ENCODE measurements at places on chromosomes 12 and 14.
A peak's percentile ranks its signal among the peaks of the same experiment; 100 is the strongest.

GRCh38 chr12:116717466-116718437, 20.1 kb downstream of the SPRING1 start:
- no peak for DNase-seq

DNA sequence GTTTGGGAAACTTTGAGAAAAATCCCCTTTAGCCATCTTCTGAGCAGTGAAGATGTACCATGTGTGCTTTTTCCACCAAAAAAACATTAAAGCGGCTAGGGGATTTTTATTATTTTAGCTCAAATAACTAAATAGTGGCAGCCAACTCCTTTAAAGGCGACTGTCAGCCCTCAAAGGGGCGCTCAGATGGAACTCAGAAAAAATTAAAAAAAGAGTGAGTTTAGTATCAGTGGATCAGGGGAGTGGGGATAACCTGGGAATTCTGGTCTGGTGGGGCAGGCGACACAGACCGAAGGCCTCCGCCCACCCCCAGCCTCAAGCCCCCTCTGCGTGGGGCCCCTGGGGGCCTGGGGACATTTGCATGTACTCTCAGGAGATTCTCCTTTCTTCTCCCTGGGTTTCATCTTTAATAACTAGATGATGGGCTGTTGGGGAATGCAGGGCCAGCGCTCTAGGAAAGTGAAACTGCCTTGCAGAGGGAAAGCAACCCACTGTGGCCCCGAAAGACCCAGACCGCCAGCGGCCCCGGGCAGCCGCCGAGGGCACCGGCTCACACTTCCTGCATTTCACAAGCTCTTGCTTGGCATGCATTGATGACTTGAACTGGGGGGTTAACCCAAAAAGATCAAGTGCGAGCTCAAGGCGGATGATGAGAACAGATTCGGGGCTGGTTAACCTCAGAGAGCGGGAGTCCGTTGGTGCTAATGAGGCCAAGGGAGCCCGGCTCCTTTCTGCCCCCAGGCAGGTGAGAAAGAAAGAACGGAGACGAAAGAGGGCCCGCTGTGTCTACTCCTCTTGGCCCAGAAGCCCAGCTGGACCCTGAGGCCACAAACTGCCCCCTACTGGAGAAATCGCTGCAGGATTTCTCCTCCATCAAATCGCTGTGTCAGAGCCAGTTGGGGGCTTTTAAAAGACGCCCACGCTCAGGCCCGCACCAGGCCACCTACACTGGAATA, 7.3 kb upstream of the BATF start:
- no peak for DNase-seq

- peak; percentile 60 for DNase-seq
Measured at GRCh38 chr12:132144115-132144809, at the start of the genes DDX51 and NOC4L. TSS of gene DDX51 (minus strand) at chr12:132144319. CDS start at chr12:132144296, 23 bp downstream. TSS of gene NOC4L (plus strand) at chr12:132144457. CDS start at chr12:132144489, 32 bp downstream.

DNA sequence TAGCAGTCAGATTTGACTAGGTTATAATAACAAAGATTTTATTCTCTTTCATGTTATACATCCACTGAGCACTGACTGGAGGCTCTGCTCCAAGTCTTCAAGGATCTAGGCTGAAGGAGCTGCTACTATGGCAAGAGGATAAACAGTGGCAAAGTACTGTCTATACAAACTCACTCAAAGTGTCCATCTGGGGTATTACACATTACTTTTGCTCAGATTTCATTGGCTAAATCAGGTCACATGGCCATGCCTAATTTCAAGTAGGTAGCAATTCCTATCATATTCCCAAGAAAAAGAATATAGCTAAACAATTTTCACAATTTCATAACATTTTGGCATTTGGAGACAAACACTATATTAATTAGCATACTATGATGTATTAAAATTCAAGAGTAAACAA, 40.9 kb downstream of the CDK17 start:
- DNase-seq = no peak

- DNase-seq = no peak
Measured at GRCh38 chr14:105865904-105866840, 339.8 kb downstream of the TMEM121 start.

DNA sequence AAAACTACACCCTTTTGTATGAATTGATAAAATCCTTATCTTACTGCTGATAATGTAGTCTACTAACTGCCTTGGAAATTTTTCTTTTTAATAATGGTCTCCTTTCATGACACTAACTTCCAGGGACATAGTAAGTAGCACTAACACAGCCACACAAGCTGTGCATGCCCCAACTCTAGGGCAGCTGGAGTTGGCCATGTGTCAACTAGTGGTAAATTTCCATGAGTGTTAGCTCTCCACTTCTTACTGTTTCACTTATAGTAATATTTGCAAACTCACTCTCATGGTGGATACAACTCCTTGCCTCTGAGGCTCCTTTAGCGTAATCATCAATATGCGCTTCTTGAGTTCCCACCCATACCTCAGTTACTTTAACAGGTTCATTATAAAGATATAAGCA, 38.0 kb downstream of the LGR5 start:
- DNase-seq = no peak

GRCh38 chr12:129115558-129115957, 262.3 kb downstream of the GLT1D1 start:
- no peak for DNase-seq

- DNase-seq = no peak
Measured at GRCh38 chr14:24060984-24061913, 9.4 kb downstream of the CARMIL3 start.

- DNase-seq = no peak
Measured at GRCh38 chr14:85060121-85060520, 469.8 kb upstream of the FLRT2 start.

- DNase-seq = no peak
Measured at GRCh38 chr12:96049101-96049500, 13.7 kb upstream of the LTA4H start.

- DNase-seq = no peak
Measured at GRCh38 chr14:24664366-24664765, 30.4 kb upstream of the GZMB start.
